ENCODE measurements at places on chromosomes 2 and 18.

- DNase-seq: no peak
These were observed 1.7 kb downstream of the TMEM127 start for GRCh38 chr2:96264086-96264485.

DNA sequence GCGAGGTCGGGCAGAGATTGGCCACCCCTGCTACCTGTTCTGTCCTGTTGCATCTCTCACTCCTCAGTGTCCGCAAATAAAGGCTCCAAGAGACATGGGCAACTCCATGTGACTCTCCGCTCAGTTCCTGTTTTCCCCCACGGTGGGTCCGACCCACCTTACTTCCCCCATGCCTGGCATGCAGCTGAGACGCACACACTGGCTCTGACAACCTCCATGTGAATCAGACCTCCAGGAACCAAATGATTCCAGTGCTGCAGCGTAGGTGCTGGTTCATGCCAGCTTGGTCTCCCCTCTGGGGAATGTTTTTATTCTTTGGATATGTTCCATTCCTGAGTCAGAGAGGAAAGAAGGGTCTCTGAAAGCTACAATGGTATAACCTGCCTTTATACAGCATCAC is 221.5 kb downstream of the SH3RF3 start:
- DNase-seq: no peak

DNA sequence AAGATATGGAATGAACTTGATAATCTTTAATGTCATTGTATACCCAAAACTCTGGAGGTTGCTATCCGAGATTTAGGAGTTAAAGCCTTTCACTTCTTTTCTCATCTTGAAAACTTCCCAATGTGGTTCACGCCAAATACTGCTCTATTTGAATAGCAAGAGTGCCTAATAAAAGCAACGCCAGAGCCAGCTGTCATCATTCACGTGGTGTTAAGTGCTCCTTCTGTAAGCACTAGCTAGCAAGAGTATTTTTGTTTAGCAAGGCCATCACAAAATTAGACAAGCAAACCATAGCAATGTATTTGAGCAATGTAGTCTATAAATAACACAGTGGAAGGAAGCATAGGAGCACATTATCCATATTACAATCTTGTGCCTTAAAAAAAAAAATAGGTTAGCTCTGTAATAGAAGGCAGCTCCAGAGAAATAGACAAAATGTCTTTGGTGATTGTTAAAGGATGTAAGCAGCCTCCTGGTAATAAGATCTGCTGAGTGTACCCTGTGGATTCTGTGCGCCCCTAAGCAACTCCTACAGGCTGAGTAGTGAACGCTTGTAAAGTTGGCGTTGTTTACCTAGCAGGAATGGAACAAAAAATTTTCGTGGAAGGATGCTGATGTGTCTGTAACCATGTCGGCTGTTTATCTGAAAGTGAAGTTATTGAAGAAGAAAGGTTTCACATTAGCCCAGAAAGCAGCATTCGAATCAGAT is 518.0 kb downstream of the CNTNAP5 start:
- DNase-seq: no peak

DNA sequence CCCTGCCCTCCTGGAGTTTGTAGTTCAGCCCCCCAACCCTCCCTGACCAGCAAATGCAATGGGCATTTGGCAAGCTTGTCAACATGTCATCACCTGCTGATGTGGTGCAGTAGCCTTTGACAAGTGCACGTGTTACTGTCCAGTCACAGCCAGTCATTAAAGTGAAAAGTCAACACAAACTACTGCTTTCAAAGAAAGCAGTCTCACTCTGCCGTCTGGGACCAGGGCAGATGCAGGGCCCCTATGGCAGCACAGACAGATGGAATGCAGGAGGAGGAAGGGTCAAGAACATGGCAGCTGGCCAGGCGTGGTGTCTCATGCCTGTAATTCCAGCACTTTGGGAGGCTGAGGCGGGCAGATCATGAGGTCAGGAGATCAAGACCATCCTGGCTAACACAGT is 222.4 kb upstream of the OSR1 start:
- no peak for DNase-seq

DNA sequence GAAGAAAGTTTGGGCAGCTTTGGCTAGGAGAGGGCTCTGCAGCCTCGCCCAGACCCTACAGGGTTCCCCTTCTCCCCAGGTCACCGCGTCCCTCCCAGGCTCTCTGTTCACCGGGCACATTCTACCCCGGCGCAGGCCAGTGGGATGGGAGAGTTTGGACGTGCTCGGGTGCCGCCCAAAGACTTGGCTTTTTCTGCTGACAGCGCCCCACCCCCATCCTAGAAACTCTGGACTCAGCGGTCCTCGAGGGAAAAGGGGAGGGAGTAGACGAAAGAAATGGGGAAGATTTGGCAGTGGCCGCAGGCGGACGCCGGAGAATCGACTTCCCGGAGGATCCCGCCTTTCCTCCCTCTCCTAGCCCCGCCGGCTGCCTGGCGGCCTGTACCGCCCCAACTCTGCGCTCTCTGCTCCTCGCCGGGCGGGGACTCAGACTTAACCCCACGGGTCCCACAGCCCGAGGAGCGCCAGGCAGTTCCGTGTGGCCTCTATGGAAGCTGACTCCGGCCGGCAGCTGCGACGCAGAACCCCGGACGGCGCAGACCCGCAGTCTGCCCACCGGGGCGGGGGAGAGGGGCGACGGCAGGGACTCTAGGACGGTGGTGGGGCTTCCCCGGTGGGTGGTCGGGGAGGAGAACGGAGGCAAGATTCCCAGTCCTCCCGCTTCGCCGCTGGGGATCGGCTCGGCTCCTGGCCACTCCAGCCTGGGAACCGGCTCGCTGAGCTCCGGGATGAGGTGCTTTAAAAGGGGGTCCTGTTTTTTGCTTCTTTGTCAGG is 863 bp upstream of the SIX2 start:
- DNase-seq: no peak

- no peak for DNase-seq
These were observed 7.4 kb downstream of the HTRA2 start for GRCh38 chr2:74537140-74537539.

- no peak for DNase-seq
These were observed 518 bp upstream of the NFU1 start for GRCh38 chr2:69437751-69438154.

- no peak for DNase-seq
These were observed 64.7 kb downstream of the BCL2 start for GRCh38 chr18:63254716-63255399.

- no peak for DNase-seq
These were observed 56.2 kb downstream of the LONRF2 start for GRCh38 chr2:100266126-100266525.
